Hematopoietic multipotent progenitor cell treated with erythropoietin and hydrocortisone succinate and interleukin-3 and kit ligand, for 15 days (in vitro differentiated cells): ENCODE measurements at places on chromosomes 5 and 9.

DNA sequence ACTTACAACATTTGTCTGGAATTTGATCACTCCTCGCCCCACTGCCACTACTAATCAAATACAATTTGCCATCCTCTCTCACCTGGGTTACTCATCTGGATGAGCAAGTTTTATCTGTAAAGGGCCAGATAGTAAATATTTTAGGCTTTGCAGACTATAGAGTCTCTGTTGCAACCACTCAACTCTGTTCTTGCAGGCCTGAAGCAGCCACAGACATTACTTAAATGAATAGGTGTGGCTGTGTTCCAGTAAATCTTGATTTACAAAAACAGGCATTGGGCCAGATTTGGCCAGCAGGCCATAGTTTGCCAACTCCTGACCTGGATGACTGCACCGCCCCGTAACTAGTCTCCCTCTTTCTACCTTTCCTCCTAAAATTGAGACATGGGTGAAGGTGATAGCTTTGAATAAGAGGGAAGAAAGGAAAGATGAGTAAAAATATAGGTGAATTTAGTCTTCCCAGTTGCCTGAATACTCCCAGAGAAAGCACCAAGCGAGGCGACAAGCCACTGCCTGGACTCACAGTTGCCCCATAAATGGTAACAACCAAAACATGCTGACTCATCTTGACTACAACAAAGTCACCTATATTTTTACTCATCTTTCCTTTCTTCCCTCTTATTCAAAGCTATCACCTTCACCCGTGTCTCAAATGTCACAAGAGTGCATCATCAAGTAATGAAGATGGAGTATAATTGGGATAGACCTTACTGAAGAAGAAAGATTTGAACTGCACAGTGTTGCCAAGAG, 32.5 kb upstream of the SCAMP1 start:
- DNase-seq, result no peak

DNA sequence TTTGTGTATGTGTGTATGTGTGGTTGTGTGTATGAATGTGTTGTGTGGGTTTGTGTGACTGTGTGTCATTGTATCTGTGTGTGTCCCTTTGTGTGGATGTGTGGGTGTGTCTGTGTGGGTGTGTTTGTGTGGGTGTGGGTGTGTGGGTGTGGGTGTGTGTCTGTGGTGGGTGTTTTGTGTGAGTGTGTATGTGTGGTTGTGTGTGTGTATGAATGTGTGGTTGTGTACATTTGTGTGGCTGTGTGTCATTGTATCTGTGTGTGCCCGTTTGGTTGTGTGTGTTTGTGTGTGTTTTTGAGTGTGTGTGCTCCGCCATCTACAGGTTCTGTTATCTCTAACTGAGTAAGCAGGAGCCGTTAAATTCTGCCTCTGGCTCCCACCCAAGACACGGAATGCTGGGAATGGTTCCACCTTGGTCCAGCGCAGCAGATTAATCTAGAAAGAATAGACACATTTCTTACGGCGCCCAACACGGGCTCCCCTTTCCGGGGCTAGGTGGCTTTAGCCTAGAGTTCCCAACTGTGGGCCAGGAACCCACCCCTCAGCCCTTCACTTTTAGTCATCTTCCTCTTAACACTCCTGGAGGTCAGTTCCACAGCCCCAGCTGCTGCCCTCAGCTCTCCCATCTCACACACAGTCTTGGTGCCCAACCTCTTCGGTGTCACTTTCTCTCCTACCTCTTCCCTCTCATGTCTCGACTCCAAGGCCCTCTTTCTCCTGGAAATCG, 197.1 kb downstream of the TTLL11 start:
- DNase-seq, result no peak

DNA sequence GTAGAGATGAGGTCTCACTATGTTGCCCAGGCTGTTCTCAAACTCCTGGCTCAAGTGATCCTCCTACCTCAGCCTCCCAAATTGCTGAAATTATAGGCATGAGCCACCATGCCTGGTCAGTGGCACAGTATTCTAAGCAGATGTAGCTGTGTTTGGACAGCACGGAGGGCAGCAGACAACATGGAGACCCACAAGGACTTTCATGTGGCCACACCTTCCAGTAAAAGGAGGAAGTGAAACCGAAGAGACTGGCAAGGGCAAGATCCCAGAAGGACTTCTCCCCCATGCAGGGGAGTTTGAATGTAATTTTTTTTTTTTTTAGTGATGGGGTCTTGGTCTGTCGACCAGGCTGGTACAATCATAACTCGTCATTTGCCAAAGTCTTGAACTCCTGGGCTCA, 172.2 kb downstream of the TRPM3 start:
- DNase-seq, result no peak

DNA sequence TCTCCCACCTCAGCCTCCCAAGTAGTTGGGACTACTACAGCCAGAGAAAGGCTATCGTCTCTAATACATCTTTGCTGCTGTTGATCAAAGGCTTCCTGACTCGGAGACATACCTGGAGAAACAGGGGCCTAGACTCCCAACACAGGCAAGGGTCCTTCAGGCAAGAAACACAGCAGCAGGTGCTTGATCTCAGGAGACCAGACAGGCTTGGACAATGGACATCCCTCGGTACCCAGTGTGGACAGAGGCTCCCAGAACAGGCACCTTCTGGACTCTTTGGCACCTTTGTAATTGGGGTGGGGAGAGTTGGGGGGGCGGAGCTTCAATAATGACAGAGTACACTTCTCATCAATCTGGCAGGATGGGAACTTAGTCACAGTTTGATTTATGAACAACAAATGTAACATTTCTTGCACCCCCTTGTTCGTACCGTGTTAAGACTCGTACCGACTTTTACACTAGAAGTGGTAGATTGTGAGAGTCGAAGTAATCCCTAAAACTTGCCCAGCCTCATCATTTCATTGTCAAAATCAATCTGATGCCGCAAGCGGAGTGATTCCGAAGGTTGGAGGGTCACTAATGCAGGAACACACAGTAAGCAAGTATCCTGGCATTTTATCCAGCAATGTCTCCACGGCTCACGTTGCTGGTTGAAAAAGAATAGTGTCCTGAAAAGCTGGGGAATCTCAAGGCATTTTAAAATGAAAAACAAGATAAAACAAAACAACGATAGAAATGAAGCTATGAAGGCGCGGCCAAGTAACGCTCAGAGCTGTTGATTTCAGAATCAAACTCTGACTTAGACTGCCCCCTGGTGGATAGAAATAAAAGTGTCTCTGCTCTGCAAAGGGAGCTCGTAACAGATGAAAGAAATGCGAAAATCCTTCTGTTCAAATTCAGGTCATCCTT, 46.4 kb upstream of the STK32A start:
- peak; percentile 58 for DNase-seq

GRCh38 chr9:113661074-113661473, 197.5 kb downstream of the RGS3 start:
- no peak for DNase-seq

DNA sequence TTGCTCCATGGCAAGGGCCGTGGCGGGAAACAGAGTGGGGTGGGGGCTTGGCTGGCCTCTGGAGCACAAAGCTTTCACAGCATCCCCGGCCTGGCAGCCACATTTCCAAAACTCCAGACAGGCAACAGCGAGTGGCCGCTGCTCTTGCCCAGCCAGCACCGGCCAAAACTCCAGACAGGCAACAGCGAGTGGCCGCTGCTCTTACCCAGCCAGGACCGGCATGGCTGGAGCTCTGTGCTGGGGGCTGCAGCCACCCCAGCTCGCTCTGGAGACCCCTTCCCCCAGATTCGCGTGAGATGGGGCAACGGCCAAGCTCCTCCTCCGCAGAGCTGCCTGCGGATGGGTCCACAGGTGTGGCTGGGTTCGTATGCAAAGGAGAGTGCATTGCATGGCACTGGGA, 98.5 kb downstream of the COL5A1 start:
- DNase-seq, result no peak

DNA sequence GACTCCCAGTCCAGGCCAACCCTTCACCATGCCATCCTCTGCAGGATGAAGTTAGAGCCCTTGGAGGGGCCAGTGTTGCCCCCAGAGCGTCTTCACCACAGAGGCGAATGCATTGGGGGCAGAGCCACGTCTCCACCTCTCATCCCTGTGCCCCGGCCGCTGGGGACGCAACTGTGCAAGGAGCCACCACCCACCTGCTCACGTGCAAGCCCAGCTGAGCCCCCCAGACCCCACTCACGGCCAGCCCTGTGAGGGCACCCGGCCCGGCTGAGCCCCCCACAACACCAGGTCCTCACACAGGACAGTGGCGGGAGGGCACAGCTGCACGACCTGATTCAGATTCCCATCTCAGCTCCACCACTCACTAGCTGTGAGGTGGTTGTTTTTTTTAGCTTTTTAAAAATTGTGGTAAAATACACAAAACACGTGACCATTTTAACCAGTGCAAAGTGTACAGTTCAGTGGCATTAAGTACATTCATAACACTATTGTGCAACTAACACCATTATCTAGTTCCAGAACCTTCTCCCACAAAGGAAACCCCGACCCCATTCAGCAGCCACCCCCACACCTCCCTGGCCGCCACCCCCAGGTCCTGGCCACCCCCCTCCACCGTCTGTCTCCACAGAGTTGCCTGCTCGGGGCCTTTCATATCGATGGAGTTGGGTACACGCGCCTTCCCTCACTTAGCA, 33.5 kb upstream of the UBAC1 start:
- no peak for DNase-seq
